B cell (primary cell): ENCODE measurements at places on chromosomes 3 and 15. TPM values are rescaled to one million over a fixed set of nuclear protein-coding genes. Genes with fewer than 3 reads are reported as not detected.

DNA sequence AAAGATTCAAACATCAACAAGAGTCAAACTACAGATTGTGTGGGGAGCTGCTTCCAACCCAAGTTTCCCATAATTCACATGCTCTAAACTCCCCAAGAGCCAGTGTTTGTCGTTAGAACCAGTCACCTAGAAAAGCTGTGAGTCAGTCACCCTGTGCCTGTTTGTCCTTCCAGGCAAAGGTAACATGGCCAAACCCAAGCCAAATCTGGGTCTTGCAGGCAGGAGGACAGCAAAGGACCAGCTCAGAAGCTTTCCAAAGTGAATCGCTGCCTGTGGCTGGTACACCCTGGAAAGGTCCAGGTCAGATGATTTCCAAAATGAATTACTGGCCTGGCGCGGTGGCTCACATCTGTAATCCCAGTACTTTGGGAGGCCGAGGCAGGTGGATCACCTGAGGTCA is 251.5 kb downstream of the FAM43A start:
- no peak overlapping the region for H3K27ac ChIP-seq
- no peak for DNase-seq
- no peaks in the 10 kb centered on the region for H3K27me3 ChIP-seq
- H3K36me3 ChIP-seq = no peaks in the 10 kb centered on the region
- peaks cover 5% of the 10 kb centered on the region for H3K4me1 ChIP-seq

GRCh38 chr15:38620851-38621594 is 56.4 kb upstream of the RASGRP1 start:
- no peaks in the 10 kb centered on the region for H3K36me3 ChIP-seq
- no peak overlapping the region for H3K4me3 ChIP-seq
- H3K27ac ChIP-seq = no peak overlapping the region

DNA sequence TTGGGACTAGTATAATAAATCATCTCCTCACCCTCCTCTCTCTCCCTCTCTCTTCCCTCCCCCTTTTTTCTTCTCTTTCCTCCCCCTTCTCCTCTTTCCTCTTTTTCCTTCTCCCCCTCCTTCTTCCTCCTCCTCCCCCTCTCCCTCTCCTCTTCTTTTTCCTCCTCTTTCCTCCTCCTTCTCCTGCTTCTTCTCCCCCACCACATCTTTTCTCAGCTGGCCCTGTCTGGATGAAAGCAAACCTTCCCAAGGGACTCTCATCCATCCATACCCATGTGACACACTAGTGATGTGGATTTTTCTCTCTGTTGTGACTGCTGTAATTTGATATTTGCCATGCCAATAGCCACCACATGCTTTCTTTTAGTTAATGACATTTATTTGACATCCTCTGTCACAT is 127.2 kb downstream of the EBLN2 start:
- H3K27ac ChIP-seq = no peak overlapping the region
- H3K4me1 ChIP-seq = no peaks in the 10 kb centered on the region
- H3K36me3 ChIP-seq = no peaks in the 10 kb centered on the region
- no peaks in the 10 kb centered on the region for H3K27me3 ChIP-seq
- no peak overlapping the region for H3K4me3 ChIP-seq
- DNase-seq = no peak

DNA sequence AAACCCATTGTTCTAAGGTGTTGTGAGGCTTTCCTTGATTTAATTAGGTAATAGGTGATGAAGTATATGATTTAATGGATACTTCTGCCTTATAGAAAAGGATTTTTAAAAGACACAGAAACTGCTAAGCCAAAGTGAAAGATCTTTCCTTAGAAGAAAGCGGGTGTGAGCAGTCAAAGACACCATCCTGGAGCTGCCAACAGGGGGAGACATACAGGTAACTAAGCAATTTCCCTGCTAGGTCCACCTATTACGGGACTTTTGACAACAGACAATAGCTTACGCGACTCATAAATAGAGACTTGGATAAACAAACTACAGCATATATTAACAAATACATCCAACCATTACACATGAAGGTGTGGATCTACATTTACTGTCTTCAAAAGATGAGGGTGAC is 669.5 kb downstream of the SQOR start:
- no peaks in the 10 kb centered on the region for H3K4me1 ChIP-seq
- no peaks in the 10 kb centered on the region for H3K27me3 ChIP-seq
- no peak overlapping the region for H3K4me3 ChIP-seq
- no peak overlapping the region for H3K27ac ChIP-seq

The ZNF80 gene
- 0.27 and 0.42 TPM in 2 replicates for total RNA-seq

DNA sequence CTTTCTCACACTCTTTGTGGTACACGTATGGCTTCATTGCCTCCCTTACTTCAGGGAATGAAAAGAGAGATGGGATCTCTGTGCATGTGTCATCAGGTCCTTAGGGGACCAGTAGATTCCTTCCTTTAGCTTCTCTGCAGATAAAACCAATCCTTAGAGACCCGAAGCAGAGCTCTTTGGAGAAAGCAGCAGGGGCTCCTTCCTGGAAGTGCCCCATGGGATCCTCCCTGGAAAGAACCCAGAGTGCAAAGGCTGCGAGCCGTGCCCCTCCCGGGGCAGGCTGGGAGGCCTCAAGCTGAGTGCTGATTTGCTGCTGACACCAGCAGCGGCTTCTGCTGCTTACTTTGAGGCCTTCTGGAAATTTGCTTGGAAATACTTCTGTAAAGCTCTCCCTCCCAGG is 328.6 kb upstream of the RGMA start:
- no peaks in the 10 kb centered on the region for H3K36me3 ChIP-seq
- H3K4me3 ChIP-seq = no peak overlapping the region
- no peaks in the 10 kb centered on the region for H3K27me3 ChIP-seq
- H3K4me1 ChIP-seq = no peaks in the 10 kb centered on the region

- H3K27me3 ChIP-seq = no peaks in the 10 kb centered on the region
- no peak overlapping the region for H3K4me3 ChIP-seq
- no peak overlapping the region for H3K27ac ChIP-seq
- peaks cover 44% of the 10 kb centered on the region for H3K4me1 ChIP-seq
- DNase-seq = no peak
These were observed 79.4 kb downstream of the LPP start for GRCh38 chr3:188233320-188233719.

GRCh38 chr15:26771168-26771567 is 1.7 kb downstream of the GABRB3 start:
- H3K27me3 ChIP-seq = peaks cover 14% of the 10 kb centered on the region
- DNase-seq = no peak
- no peaks in the 10 kb centered on the region for H3K36me3 ChIP-seq
- no peak overlapping the region for H3K27ac ChIP-seq
- no peaks in the 10 kb centered on the region for H3K4me1 ChIP-seq

The RBM5 gene
- total RNA-seq = 464 and 493 TPM in 2 replicates

- no peaks in the 10 kb centered on the region for H3K36me3 ChIP-seq
- H3K4me1 ChIP-seq = peaks cover 59% of the 10 kb centered on the region
- no peak overlapping the region for H3K4me3 ChIP-seq
- no peaks in the 10 kb centered on the region for H3K27me3 ChIP-seq
- no peak for DNase-seq
These were observed 73.5 kb upstream of the XCR1 start for GRCh38 chr3:46100812-46101211.

GRCh38 chr3:57753016-57753415 is 3.1 kb upstream of the SLMAP start:
- H3K4me3 ChIP-seq = no peak overlapping the region
- H3K36me3 ChIP-seq = no peaks in the 10 kb centered on the region
- DNase-seq = no peak
- H3K27ac ChIP-seq = no peak overlapping the region
